ENCODE measurements at places on chromosomes 1 and 21.

- DNase-seq: no peak
- H3K4me1 ChIP-seq: no peaks in the 10 kb centered on the region
- no peak overlapping the region for H3K27ac ChIP-seq
- H3K27me3 ChIP-seq: no peaks in the 10 kb centered on the region
Observed at GRCh38 chr1:57091642-57092041, 125.8 kb upstream of the C8B start.

GRCh38 chr21:45130324-45130774, 56.0 kb downstream of the ADARB1 start:
- H3K4me3 ChIP-seq: no peak overlapping the region
- no peak for DNase-seq
- H3K27ac ChIP-seq: peak overlapping the region; percentile 28
- no peaks in the 10 kb centered on the region for H3K27me3 ChIP-seq

DNA sequence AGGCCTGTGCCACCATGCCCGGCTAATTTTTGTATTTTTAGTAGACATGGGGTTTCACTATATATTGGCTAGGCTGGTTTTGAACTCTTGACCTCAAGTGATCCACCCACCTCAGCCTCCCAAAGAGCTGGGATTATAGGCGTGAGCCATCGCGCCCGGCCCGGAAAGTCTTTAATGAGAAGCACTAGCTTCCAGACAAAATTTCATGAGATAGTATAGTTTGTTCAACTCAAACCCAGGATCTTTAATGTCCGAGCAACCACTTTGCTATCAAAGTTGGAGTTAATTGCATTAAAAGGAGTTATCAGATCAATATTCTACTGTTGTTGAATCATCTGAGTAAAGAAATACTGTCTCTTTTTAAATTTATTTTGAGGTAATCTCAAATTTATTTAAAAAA, 4.8 kb downstream of the TSNAX start:
- H3K27ac ChIP-seq: no peak overlapping the region
- H3K27me3 ChIP-seq: no peaks in the 10 kb centered on the region
- no peak for DNase-seq
- H3K4me1 ChIP-seq: peaks cover 30% of the 10 kb centered on the region
- H3K4me3 ChIP-seq: peak overlapping the region; percentile 47

DNA sequence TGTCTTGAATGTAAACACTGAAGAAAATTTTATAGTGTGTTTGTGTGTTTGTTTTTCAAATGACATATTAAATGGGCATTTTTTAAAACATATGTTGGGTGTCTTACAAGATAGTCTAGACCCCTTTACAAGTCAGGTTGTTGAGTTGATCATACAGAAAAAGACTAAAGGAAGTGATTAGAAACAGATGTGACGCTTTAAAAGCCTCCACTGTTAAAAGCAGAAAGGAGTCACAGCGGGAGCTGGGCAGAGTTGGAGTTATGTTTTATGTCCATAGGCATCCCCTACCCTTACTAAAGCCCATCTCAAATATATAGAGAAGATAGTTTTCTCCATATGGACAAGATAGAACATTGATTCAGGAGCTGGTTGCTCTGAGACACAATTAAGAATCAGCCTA, 393.9 kb downstream of the PLPP3 start:
- H3K27ac ChIP-seq: no peak overlapping the region
- H3K4me3 ChIP-seq: no peak overlapping the region
- H3K36me3 ChIP-seq: no peaks in the 10 kb centered on the region
- H3K4me1 ChIP-seq: peaks cover 31% of the 10 kb centered on the region
- H3K27me3 ChIP-seq: no peaks in the 10 kb centered on the region
- DNase-seq: no peak

GRCh38 chr1:162633081-162633762, 958 bp downstream of the DDR2 start:
- DNase-seq: no peak
- H3K4me3 ChIP-seq: peak overlapping the region; percentile 35
- H3K4me1 ChIP-seq: peaks cover 7% of the 10 kb centered on the region
- no peaks in the 10 kb centered on the region for H3K27me3 ChIP-seq
- H3K36me3 ChIP-seq: no peaks in the 10 kb centered on the region
- no peak overlapping the region for H3K27ac ChIP-seq

DNA sequence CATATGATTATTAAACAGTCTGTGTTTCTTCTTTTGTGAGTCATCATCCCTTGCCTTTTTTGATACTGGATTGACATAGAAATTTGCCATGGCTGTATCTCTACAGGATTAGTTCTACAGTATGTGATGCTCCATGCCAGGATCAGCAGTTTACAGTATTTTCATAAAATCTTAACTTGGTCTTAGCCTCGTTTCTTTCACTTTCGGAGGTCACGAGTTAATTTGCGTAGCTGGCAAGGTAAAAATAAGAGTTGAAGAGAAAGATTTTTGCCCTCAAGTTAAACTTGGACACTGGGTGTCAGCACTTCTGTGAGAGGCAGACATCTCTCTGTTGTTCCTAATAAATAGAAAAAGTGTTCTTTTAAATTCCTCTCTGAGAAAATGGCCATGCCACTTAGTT, 79.1 kb downstream of the CACNA1E start:
- H3K27me3 ChIP-seq: peaks cover 4% of the 10 kb centered on the region
- H3K4me1 ChIP-seq: no peaks in the 10 kb centered on the region
- DNase-seq: no peak
- no peak overlapping the region for H3K27ac ChIP-seq
- no peaks in the 10 kb centered on the region for H3K36me3 ChIP-seq
- no peak overlapping the region for H3K4me3 ChIP-seq

DNA sequence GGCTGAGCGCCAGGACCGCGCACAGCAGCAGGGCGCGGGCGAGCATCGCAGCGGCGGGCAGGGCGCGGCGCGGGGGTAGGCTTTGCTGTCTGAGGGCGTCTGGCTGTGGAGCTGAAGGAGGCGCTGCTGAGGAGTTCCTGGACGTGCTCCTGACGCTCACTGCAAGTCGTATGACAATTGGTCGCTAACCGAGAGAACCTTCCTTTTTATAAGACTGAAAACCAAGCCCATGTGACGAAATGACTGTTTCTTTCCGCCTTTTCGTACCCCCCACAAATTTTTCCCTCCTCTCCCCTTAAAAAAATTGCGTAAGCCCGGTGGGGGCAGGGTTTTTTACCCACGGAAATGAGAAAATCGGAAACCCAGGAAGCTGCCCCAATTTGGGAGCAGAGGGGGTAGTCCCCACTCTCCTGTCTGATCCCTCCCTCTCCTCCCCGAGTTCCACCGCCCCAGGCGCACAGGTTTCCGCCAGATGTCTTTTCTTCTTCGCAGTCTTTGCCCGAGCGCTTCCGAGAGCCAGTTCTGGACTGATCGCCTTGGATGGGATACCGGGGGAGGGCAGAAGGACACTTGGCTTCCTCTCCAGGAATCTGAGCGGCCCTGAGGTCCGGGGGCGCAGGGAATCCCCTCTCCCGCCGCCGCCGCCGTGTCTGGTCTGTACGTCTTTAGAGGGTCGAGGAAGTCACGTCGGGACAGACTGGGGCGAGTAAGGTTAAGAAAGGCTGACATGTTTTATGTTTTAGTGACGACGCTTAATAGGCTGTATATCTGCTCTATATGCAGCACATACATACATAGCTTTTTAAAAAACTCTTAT, at the start of gene PTGS2:
Gene PTGS2, minus strand, starts transcription at position 179 of the 817 bp plus-strand sequence. Its CDS starts 133 bp downstream, at position 46.
- peak within 1 kb of the TSS; percentile 94 for H3K4me3 ChIP-seq
- DNase-seq: peak; percentile 45
- H3K4me1 ChIP-seq: peaks cover 18% of the 10 kb centered on the region
- H3K27ac ChIP-seq: peak within 1 kb of the TSS; percentile 73

GRCh38 chr1:40936931-40937339, 42.6 kb upstream of the CTPS1 start:
- no peak overlapping the region for H3K4me3 ChIP-seq
- no peaks in the 10 kb centered on the region for H3K36me3 ChIP-seq
- H3K27ac ChIP-seq: no peak overlapping the region
- no peaks in the 10 kb centered on the region for H3K27me3 ChIP-seq

DNA sequence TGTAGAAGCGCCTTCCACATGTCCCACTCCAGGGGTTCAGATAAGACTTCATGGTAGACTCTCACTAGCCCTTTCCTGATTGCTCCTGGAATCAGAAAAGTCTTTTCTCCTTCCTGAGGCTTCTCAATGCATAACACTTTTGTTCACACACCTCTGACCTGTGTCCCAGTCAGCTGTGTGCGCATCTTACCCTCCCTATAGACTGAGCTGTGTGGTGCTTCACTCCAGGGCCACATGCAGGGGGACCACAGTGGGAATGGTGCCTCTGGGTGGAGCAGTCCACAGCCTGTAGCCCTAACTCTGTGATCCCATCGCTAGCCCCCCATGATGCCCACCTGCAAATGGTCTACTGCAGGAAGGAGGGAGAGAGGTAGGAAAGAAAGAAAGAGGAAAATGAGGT, 84.0 kb upstream of the TLR5 start:
- H3K27ac ChIP-seq: peak overlapping the region; percentile 78
- no peaks in the 10 kb centered on the region for H3K36me3 ChIP-seq
- no peak for DNase-seq
- no peak overlapping the region for H3K4me3 ChIP-seq

DNA sequence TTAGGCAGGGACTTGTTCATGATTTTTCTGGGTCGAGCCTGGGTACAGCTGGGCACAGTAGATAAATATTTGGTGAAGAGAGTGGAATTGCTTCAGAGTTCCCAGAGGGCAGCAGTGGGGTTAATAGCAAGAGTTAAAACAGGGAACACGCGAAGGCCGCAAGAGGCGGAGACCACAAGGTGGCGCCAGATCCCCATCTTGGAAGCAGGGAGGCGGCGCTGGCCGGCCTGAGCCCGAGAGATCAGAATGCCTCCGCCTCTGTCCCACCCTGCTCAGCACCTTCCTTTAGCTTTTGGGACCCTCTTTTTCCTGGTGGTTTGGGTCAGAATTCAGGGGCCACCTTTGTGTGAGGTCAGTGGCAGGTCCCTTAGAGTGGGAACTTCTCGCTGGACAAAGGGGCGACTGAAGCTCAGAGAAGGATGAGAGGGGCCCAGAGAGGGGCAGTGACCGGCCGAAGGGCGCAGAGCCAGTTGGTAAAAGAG, 6.5 kb upstream of the PADI2 start:
- DNase-seq: peak; percentile 99
- peaks cover 22% of the 10 kb centered on the region for H3K4me1 ChIP-seq
- H3K27me3 ChIP-seq: peaks cover 12% of the 10 kb centered on the region
- H3K4me3 ChIP-seq: no peak overlapping the region

DNA sequence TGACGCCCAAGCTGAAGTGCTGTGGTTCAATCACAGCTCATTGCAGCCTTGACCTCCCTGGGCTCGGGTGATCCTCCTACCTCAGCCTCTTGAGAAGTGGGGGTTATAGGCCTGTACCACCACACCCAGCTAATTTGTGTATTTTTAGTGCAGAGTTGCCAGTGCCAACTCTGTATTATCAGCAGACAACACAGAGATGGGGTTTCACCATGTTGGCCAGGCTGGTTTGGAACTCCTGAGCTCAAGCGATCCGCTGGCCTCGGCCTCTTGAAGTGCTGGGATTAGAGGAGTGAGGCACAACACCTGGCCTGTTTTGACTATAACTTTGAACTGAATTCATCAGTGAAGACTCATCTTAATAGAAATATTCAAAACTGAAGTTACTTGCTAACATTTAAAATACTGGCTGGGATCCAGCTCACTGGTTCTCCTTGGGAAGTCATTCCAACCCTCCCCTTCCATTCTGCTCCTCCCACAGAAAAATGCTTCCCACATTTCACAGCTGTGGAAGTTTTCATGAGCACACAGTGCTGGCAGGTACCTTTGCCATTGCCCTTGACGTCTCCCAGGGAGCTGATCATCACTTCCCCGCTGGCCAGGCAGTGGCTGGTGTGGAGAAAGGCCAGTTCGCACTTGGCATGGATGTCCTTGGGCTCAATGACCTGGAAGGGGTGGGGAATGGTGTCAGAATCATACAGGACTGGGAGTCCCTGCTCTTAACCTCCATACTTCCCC, 4.7 kb downstream of the SELENBP1 start:
- no peak overlapping the region for H3K27ac ChIP-seq
- no peaks in the 10 kb centered on the region for H3K27me3 ChIP-seq
- H3K36me3 ChIP-seq: peaks cover 16% of the 10 kb centered on the region
- no peak overlapping the region for H3K4me3 ChIP-seq
- H3K4me1 ChIP-seq: peaks cover 14% of the 10 kb centered on the region

- H3K4me3 ChIP-seq: no peak overlapping the region
- no peaks in the 10 kb centered on the region for H3K27me3 ChIP-seq
- peaks cover 35% of the 10 kb centered on the region for H3K4me1 ChIP-seq
- H3K27ac ChIP-seq: no peak overlapping the region
Observed at GRCh38 chr1:53391982-53392381, 64.1 kb upstream of the LRP8 start.

DNA sequence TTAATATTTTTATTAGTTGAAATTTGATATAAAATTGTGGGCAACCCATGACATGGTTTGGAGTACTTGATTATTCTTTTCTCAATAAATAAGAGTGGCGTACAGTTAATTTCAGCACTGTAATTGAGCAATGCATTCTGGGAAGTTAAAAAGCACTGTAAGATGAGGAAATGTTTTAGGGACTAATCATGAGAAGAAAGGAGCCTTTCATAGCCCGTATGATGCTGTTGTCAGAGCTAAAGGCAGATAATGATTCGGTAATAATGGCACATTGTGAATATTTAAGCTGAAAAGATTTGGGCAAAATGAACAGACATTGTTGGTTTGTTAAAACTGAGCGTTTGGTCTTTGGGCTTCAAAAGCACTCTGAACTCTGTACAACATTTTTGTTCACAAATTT, 139.3 kb downstream of the NFIA start:
- H3K4me3 ChIP-seq: peak overlapping the region; percentile 22
- peaks cover 14% of the 10 kb centered on the region for H3K4me1 ChIP-seq
- peak overlapping the region; percentile 36 for H3K27ac ChIP-seq
- no peaks in the 10 kb centered on the region for H3K27me3 ChIP-seq
- DNase-seq: no peak

DNA sequence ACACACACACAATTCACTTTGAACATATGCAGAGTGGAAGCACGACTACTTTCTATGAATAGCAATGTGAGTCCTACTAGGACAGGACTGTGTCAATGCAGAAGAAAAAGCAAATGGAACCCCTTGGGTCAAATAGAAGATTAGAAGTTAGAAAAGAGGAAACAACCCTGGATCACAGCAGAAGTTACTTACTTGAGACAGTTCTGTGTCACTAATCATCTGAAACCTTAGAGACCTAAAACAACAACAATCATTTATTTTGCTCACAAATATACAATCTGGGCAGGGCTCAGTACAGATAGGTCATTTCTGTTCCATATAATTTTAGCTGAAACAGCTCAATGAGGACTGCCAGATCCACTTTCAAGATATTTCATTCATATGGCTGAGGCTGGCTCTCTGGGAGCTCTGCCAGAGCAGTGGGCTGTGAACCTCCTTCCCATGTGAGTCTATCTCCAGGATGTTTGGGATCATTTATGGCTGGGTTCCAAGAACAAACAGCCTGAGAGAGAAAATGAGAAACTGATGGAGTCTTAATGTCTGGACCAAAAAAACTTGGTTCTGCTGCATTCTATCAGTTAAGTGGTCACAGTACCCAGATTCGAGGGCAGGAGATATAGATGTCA, 42.5 kb upstream of the IL10 start:
- no peaks in the 10 kb centered on the region for H3K27me3 ChIP-seq
- DNase-seq: no peak
- H3K27ac ChIP-seq: no peak overlapping the region
